ENCODE measurements at places on chromosomes 12 and 14.

- no peak for DNase-seq
Measured at GRCh38 chr12:132597333-132598316, 12.8 kb downstream of the LRCOL1 start.

GRCh38 chr14:51776102-51776894 is 84.1 kb upstream of the GNG2 start:
- no peak for DNase-seq

DNA sequence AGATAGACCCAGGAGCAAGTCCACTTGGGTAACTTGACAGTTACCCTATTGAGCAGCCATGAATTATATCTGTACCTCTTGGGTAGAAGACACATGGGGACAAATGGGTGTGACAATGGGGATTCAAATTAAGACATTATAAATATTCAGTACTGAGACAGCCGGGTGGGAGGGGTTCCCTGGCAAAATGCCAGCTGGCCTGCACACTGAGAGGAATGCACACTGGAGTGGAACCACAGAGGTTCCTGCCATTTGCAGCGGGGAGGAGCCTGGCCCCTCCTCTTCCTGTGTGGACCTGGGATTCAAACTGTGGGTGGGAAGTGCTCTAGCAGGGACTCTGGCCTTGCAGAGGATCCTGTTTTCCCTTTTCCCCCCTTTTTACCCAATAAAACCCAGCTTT is 118.7 kb upstream of the CDKN3 start:
- no peak for DNase-seq

- DNase-seq: no peak
Measured at GRCh38 chr12:79301181-79301580, 389.6 kb downstream of the PAWR start.

GRCh38 chr14:105281371-105282097 is 19.3 kb downstream of the BRF1 start:
- no peak for DNase-seq

All from stimulated activated CD8-positive, alpha-beta memory T cell treated with anti-CD3 and anti-CD28 coated beads, Interleukin-15, amount 100 ng/mL, for 24 hours (primary cell).